ENCODE measurements at places on chromosomes 7 and 10.

DNA sequence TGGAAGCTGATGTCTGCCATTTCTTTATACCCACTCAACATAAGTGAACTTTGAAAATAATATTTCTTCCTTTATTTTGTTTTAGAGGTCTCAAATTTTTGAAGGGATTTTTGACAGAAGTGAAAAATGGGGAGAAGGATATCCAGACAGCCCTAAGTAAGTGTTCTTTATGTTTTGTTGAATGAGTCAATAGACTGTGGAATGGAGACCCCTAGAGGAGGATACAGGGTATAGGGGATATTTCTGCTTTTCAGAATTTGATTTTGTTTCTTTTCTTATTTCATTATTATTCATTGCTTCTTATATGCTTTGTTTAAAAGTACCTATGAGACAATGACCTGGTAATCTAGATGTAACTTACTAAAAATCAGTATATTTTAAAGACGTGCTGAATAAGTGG lies 34.4 kb downstream of the PLEKHA8 start:
- peak; percentile 67 for DNase-seq

GRCh38 chr7:79176859-79177477 lies 276.5 kb downstream of the MAGI2 start:
- DNase-seq: peak; percentile 66

- DNase-seq: no peak
Observed at GRCh38 chr10:5710859-5711258, 26.2 kb downstream of the TASOR2 start.

- DNase-seq: no peak
Observed at GRCh38 chr10:100043344-100043743, 33.6 kb upstream of the DNMBP start.

DNA sequence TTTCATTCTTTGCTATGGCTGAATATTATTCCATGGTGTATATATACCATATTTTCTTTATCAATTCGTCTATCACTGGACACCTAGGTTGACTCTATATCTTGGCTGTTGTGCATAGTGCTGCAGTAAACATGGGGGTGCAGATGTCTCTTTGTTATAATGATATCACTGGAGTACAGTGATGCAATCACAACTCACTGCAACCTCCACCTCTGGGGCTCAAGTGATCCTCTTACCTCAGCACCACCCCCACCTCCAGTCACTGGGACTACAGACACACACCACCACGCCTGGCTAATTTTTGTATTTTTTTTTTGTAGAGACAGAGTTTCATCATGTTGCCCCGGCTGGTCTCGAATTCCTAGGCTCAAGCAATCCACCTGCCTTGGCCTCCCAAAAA lies 15.6 kb downstream of the KLHL7 start:
- DNase-seq: no peak

DNA sequence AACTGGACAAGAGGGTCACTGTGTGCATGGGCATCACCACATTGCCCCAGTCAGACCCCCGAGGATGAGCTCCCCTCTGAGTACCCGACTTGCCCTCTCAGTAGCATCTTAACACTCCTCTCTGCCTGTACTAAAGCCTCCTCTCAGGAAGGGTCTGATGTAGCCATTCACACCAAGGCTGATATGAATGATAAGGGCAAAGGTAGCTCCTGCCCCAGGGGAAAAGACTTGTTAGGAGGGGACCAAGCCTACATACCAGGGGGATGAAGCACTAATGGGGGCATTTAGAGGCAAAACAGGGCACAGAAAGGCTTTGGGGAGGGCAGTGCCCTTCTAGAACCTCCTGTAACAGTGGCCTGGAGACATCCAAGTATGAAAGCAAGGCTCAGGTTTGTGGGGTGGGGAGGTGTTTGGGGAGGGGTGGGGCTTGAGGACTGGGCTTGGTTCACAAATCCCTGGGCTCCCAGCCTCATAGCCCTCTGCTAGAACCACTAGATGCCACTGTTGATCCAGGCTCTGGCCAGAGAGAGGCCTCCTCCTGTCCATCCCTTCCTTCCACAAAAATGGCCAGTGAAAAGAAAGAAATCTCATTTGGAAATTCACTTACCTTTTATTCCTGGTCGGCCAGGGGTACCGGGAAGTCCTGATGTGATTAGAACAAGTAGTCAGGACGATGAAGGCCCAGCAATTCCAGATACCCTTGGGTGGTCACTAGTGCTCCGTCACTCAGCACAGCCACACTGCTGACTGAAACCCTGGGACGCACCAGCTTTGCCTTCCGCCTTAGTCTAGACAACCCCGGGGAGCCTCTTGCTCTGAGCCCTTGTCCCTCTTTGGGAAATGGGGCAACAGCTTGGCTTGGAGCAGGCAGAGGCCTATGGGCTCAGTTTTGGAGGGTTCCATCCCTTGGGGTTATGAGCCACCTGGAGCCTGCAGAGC lies 40.3 kb downstream of the COL17A1 start:
- peak; percentile 86 for DNase-seq

GRCh38 chr10:73843261-73843660 lies 31.1 kb downstream of the CAMK2G start:
- peak; percentile 48 for DNase-seq

DNA sequence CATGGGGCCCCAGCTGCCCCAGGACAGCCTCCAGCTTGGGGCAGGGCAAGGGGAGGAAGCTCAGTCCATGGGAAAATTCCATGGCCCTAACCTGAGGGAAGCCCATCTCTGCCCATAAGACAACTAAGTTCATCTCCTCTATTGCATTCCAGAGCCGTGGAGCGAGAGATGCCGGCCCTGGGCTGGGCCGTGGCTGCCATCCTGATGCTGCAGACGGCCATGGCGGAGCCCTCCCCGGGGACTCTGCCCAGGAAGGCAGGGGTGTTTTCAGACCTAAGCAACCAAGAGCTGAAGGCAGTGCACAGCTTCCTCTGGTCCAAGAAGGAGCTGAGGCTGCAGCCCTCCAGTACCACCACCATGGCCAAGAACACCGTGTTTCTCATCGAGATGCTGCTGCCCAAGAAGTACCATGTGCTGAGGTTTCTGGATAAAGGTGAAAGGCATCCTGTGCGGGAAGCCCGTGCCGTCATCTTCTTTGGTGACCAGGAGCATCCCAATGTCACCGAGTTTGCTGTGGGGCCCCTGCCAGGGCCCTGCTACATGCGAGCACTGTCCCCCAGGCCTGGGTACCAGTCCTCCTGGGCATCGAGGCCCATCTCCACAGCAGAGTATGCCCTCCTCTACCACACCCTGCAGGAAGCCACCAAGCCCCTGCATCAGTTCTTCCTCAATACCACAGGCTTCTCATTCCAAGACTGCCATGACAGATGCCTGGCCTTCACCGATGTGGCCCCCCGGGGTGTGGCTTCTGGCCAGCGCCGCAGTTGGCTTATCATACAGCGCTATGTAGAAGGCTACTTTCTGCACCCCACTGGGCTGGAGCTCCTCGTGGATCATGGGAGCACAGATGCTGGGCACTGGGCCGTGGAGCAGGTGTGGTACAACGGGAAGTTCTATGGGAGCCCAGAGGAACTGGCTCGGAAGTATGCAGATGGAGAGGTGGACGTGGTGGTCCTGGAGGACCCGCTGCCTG lies 4.3 kb downstream of the AOC1 start:
- DNase-seq: no peak

- DNase-seq: no peak
Observed at GRCh38 chr10:118214776-118215175, 127.3 kb downstream of the FAM204A start.

DNA sequence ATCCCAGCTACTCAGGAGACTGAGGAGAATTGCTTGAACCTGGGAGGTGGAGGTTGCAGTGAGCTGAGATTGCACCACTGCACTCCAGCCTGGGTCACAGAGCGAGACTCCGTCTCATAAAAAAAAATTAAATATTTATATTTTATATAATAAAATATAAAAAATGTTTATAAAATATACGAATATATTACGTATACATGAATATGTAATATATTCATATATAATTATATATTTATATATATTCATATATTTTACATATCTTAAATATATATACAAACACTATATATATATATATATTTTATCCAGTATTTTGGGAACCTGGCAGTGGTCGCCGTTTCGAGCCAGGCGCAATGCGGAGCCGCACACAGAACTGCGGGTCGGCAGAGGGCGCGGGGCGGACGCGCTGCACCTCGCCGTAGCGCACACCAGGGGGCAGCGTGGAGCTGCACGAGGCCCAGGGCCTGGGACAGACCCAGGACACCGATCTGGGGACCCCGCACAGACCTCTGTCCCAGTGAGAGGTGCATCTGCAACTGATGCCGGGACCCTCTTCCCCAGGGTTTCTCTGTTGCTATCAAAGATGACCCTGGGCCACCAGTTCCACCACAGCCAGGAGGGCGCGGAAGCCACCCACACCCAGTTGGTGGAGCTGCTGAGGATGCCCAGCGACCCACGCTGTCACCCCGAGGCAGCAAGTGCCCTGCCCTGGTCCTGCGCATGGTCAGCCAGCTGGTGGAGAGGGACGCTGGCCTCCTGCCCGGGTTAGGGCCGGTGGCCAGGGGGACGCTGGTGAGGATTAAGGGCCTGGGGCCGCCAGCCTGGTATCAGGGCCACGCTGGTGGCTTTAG lies 22.7 kb downstream of the AP5Z1 start:
- peak; percentile 49 for DNase-seq

DNA sequence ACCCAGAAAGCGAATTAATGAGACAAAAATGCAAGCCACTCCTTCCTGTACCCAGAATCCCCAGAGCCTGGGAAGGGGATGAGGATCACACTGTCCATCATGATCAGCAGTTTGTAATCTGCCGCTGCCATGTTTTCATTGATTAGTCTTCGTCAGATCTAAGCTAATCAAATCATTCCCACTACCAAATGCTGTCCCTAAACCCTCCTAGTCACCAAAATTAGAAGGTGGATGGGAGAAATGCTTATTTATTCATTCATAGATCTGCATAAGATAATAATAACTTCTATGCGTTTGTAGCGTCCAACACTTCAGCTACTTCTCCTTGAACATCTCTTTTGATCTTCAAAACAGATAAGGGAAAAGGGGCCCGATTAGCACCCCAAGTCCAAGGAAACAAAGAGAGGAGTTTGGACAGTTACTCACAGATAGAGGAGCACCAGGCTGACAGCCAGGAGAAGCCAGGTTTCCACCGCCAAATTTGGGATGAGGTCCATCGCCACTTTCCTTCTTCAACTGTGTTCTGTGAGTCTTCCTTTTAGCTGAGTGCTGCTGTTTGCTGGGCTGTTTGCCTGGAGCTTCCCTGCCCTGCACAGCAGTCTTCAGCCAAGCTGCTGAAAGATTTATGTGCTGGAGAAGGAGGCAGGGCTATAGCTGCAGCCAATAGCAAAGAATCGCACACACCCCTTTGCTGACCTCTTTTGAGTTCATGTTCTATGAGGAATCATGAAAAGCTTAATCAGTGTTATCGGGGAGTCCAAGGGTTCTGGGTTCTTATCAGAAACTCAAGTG lies at the start of gene CYP3A5:
Gene CYP3A5, minus strand, starts transcription at position 597 of the 792 bp plus-strand sequence. Its CDS starts 100 bp downstream, at position 497.
- DNase-seq: no peak

DNA sequence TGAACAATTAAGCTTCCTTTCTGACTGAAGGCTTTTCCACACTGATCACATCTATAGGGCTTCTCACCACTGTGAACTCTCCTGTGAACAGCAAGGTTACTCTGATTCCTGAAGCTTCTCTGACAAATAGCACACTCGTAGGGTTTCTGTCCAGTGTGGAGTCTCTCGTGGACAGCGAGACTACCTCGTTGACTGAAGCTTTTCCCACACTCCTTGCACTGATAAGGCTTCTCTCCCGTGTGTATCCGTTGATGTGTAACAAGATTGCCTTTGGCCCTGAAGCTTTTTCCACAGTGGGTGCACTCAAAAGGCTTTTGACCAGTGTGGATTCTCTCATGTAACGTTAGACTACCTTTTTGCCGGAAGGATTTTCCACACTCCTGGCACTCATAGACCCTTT lies 4.4 kb downstream of the ZNF32 start:
- DNase-seq: peak; percentile 39

GRCh38 chr7:64551375-64552142 lies 11.3 kb downstream of the ZNF680 start:
- no peak for DNase-seq

- no peak for DNase-seq
Observed at GRCh38 chr7:90618876-90619275, 22.8 kb downstream of the CDK14 start.

DNA sequence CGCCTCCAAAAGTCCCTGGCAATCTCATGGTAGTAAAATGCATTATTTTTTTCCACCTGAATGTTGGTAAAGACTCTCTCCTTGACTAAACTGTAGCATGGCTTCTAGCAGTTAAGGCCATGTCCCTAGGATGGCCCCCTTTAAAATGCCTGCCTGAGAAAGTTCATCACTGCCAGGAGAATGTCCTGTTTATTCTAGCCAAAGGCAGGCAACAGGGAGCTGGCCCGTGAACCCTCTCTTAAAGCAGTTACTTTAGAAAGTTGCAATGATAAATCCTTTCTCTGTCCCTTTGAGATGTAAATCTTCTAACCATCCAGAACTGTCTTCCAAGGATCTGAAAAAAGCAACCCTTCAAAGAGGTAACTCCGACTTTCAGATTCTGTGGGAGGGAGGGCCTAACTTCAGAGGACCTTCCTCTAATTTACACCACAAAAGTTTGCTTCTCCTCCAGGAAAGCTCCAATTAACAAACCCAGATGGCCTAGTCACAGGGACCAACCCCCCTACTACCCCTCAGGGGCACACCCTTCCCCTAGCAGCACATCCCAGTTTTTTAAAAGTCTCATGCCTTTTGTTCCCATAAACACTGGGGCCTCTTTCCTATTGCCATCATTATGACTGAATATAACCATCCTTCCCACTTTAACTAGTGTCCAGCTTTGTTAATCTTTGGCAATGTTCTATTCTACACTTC lies 5.5 kb downstream of the DNTT start:
- no peak for DNase-seq

DNA sequence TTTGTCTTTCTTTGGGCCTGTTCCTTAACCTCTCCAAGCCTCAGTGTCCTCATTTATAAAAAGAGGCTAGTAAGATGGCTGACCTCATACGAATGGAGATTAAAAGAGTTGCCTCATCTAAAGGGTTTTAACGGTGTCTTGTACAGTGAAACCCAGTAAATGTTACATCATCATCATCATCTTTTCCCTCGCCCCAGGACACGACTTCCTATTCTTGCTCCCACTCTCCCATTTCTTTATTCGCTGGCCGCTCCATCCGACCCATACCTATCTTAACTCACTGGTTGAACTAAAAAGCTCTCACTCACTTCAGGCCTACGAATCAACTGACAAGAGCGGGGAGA lies 554 bp downstream of the FRA10AC1 start:
- peak; percentile 57 for DNase-seq

- peak; percentile 59 for DNase-seq
Observed at GRCh38 chr7:112076324-112076723, 129.9 kb downstream of the DOCK4 start.

DNA sequence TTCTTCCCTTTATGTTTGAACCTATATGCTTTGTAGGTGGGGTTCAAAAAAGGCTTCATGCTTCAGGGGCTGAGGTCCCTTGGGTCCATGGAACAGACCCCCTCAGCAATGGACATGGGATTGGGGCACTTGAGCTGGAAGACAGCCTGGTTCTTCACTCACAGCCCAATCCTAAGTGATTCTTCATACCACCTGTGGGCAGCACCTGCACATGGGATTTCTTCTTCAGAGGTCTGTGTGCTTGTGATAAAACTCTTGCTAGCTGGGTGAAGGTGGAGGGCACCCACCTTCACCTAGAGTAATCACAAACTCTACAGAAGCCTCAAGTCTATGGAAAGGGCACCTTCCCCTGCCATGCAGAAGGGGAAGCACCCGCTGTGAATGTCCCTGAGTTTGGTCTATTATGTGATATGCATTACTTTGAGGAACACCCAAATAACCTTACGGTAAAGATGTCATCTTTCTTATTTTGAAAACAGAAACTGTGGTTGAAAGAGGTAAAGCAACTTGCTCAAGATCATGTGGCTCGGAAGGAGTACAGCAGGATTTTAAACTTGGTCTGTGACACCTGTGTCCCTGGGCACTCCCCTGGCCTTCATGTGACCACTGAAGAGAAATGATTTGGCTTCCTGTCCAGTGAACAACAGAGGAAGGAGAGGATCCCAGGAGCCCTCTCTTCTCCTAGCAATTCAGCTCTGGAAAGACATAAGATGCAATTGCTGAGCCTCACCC lies 469.5 kb upstream of the ZMIZ1 start:
- DNase-seq: no peak

Measured in cardiac fibroblast (primary cell).